ENCODE measurements at places on chromosomes 11 and 22.

- peak; percentile 72 for DNase-seq
Observed at GRCh38 chr22:44697423-44698141, 4.4 kb upstream of the PRR5 start.

DNA sequence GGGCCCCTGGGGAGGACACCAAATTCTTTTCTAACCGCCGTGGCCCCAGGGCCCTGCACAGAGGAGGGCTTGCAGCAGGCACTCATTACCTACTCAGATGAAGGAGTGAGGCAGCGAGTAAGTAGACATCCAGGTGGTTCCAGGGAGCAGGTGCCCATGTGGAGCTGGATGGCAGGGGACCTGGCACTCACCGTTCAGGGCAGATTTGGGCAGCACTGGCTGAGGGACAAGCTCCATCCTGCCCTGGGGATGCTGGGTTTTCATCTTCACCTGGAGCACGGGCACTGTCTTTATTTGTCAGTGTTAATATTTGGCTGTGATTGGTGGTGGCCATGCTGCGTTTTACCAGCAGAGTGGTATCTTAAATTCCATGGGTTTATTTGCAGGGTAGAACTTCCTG, 1182.7 kb downstream of the BRD1 start:
- DNase-seq, result no peak

- no peak for DNase-seq
Observed at GRCh38 chr22:43861529-43861928, 784 bp downstream of the SULT4A1 start.

- DNase-seq, result no peak
Observed at GRCh38 chr11:121478895-121479697, 26.3 kb upstream of the SORL1-AS1 start.

DNA sequence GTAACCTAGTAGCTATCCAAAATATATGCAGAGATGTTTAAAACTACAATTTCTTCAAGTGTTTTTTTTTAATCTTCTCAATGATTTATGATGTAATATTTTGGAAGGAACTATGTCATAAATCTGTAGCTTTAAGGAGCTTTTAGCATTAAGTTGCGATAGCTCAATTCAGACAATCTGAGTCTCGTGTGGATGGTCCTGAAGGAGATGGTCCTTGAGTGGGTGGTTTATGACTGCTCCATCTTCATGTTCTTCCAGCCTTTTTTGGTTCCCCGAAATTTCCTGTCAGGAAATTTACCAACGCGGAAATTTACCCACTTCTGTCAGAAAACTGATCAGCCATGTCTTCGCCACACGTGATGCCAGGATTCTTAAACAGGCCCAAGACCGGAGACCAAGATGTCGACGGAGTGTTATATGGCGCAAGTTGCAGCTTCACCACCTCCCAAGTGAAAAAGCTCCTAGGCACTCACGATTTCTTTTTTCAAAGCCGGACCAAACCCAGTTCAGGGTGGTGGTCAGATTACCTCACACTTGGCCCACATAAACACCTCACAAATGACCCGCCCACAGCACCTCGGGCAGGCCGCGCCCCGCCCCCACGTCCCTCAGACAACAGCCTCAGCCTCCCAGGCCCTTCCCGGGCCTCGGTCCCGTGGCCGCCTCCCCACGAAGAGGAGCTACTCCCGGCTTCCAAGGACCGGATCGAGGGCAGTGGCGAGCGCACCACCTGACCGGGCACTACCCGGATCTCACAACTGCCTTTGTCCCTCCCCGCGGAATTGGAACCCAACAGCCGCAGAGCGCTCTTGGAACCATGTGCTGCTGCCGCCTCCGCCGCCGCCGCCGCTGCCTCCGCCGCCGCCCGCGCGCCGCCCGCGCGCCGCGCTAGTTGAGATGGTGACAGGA, at the start of gene MORC2:
TSS of gene MORC2 (minus strand) at position 760 of the 909 bp plus-strand sequence. CDS start 885 bp downstream, outside the sequence.
- DNase-seq, result no peak
